Cardiac septum (tissue), 1 donor: ENCODE measurements at places on chromosomes 11 and 22.

- no peak for DNase-seq
Measured at GRCh38 chr11:12725055-12725862, 51.0 kb downstream of the TEAD1 start.

- DNase-seq = peak; percentile 82
Measured at GRCh38 chr11:114059984-114060391, 477 bp downstream of the ZBTB16 start.

DNA sequence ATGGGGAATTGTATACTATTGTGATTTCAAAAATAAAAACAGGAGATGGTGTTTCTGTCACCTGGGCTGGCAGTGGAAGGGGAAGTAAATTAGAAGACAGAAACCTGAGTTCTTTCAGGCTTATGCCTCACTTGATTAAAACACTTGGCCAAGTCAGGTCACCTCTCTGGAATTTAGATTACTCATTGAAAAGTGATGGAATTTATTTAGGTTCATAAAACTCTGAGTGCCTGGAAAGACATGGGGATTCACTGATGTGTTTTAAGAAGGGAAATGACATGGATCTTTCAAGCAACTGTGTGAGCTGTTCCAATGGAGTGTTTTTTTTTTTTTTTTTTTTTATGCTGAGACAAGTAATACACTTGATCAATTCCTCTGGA lies 400.1 kb downstream of the TMEM135 start:
- DNase-seq = no peak

GRCh38 chr11:719214-720016 lies 13.4 kb downstream of the EPS8L2 start:
- no peak for DNase-seq

DNA sequence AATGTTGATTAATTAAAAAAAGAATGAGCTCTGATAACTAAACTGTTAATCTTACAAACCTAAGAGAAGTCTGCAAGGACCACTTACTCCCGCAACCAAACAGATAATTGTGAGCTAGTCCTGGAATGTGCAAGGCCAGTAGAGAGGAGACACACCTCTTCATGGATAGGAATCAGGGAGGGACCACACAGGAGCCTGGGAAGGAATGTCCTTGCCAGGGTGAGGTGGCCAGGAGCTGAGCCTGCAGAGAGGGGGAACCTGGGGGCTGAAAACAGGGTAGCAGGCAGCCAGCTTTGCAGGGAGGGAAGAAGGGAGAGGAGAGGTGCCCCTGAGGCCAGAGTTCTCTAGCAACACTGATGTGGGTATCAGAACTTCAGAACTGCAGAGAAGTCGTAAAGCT lies 9.4 kb upstream of the NLRP10 start:
- no peak for DNase-seq

DNA sequence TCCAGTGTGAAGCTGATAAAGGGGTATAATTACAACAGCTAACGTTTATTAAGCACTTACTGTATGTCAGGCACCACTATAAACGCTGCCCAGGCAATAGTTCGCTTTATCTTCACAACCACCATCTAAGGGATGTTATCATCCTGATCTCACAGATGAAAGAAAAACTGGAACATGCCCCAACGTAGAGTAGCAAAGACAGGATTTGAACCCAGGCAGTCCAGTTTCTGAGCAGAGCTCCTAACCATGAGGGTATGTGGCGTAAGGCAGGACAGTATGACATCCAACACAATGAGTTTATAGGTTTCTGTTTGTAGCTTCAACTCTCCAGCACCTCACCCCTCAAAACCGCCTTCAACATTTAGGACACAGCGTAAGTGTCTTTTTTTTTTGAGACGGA lies 59.5 kb downstream of the AHNAK start:
- DNase-seq = no peak

- no peak for DNase-seq
Measured at GRCh38 chr11:87971354-87971753, 203.9 kb downstream of the RAB38 start.

DNA sequence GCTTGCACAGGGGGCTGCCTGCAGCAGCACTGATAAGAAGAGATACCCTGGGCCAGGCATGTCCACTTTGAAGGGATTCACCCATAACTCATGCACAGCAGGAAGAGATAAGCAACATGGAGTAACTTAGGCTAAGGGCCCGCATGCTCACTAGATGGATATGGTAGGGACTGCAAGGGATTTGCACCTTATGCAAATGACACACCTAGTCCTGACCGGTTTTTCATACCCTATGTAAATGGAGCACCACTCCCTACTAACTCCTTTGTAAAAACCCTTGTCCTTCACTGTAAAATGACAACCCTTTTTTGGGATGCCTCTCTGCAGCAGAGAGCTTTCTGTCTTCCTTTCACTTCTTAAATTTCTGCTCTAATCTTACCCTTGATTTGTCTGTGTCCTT lies 658.9 kb upstream of the CCDC179 start:
- no peak for DNase-seq

DNA sequence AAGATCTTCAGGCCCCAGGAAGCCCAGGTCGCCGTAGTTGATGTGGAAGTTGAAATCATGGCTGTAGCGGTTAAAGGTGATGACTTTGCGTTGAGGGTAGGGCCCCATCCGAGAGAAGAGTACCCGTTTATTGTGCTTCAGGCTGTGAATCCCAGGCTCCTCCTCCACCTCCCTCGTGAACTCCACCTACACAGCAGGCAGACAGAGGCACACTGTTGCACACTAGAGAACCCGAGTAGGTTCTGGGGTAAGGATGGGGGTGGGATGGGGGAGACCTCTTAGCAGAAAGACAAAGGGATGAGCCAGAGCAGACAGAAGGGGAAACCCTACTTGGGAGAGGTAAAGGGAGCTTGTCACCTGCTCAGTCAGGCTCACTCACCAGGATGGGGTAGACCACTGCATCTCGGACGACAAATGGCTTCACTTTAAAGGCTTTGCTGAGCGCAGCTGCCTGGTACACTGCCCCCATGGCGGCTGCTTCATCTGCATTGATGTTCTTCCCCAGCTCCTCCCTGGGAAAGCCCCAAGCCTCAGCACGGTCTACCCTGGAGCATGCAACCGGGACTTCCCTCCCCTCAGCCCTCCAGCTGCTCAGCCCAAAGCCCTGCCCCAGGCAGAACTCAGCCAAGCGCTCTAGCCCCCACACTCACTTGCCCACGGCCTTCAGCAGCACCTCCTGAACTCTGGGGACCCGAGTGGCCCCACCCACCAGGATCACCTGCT lies 5.4 kb downstream of the HYOU1 start:
- no peak for DNase-seq

DNA sequence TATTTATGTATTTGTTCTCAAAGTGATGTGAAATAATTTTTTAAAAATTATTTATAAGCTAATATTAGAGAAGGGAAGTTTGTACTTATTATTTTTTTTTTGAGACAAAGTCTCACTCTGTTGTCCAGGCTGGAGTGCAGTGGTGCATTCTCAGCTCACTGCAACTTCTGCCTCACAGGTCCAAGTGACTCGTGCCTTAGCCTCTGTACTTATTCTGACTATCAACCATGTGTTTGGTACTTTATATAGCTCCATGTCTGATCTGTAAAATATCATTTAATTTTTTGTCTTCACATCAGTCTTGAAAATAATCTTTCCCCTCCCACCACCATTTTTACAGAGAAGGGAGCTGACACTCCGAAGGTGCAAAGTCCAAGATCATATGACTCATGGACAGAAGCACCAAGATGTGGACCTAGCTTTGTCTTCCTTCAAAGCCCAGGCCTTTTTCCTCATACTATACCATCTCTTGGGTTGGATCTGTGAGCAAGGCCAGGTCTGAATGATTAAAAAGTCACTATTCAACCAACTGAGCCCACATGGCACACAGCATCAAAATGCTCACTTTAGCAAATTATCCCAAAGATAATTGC lies 32.4 kb upstream of the EED start:
- no peak for DNase-seq
